Amniotic epithelial cell (primary cell): ENCODE measurements at places on chromosomes 7 and 10.

DNA sequence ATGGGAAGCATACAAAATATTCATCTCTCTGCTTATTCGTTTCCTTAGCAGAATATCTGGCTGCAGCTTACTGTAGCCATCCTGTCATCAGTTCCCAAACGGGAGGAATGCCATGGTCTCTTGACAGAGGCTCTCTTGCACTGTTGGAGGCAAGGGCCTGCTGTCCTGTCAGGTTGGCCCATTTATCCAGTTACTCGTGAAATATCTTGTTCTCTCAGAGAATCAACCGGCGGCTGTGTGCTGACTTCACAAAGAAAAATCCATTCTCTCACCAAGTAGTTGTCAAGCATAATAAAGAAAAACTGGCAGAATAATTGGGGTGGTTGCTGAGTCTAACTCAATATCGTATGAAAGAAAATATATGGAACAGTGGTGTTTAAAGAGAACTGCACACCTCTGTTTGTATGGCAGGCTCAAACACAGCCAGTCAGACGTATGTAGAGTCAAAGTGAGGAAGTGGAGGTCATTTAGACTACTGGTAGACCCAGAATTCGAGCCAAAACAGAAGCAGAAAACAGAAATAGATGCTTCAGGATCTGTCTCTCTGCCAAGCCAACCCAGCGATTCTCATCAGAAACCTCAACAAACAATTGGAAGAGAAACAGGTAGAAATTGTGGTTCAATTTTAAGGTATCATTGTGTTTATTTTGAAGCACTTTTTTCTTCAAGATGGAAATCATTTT, 349.2 kb upstream of the PRKCQ start:
- DNase-seq: no peak

DNA sequence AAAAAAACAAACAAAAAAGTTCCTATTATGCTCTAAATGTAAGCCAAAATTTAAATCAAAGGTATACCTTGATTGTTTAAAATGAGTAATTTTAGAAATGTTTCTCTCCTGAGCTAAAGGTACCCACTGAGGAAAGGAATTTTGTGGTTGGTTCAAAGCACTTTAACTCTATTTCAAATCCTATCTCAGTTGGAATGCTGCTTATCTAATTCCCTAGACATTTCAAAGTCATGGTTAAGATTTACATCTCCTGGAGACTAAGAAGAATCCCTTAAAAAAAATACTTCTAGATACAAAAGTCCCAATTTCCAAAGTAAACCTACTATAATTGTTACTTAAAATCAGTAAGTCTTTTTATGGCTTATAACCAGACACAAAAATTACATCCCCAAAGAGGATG, 830.7 kb downstream of the GRID1 start:
- DNase-seq: no peak

DNA sequence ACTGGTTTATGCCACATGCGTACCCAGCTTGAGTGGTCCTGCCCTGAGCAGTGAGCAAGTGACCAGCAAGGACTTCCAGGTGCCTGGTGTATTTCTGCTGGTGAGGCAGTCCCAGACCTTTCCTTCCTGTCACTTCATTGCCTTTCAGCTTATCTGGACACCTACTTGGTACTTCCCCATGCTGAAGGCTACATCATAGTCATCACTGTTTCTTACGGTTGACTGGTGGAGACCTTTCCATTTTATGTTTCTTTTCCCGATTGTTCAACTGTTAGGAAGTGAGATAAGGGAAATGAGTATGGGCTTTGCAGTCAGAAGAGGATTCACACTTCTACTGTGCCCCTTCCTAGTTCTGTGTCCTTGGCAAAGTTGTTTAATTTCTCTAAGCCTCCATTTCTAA, 358.5 kb downstream of the GFRA1 start:
- no peak for DNase-seq

- DNase-seq: no peak
These were observed 466.1 kb downstream of the PTPRN2 start for GRCh38 chr7:158121441-158122045.

- DNase-seq: peak; percentile 38
These were observed 15.1 kb downstream of the TMEM60 start for GRCh38 chr7:77783111-77783510.

GRCh38 chr10:33334805-33335550, 511 bp upstream of the NRP1 start:
- DNase-seq: peak; percentile 83

- DNase-seq: no peak
These were observed 288.0 kb downstream of the ELMO1 start for GRCh38 chr7:37160656-37161055.

DNA sequence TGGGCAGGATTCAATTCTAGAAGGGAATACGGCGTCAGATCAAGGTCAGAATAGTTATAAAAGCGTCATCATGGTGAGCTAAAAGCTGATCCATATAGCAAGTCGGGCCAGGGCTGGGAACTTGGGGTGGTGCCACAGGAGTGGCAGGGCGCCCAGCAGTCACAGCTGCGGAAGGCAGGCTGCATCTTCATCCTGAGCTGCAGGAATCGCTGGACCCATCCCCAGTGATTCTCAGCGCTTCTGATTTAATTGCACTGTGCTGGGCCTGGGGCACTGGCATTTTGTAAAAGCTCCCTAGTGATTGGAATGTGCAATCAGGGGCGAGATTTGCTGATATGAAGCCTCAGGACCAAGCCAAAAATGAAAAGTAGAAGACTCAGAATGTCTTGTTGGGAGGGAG, 135.3 kb downstream of the CTTNBP2 start:
- DNase-seq: no peak

GRCh38 chr10:76051007-76051936, 619.8 kb downstream of the LRMDA start:
- no peak for DNase-seq

GRCh38 chr7:104845557-104845956, 168.4 kb upstream of the KMT2E start:
- DNase-seq: no peak

DNA sequence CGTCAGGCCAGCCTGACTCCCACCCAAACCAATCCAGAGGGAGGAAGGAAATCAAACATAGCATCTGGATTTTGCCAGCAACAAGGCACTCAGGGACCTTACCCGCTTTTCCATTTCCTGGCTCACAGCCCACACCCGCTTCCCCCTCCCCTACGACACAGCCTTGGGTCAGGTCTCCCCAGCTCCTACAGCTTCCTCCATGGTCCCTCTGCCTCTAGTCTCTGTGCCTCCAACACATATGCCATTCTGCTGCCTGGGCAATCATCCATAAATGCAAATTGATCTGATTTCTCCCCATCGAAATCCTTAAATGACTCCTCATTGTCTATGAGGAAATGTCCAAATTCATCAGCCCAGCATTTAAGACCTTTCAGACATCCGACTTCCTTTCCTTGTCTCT, 53.2 kb upstream of the CUX1 start:
- DNase-seq: no peak

- DNase-seq: peak; percentile 63
These were observed 45.5 kb upstream of the CYTH3 start for GRCh38 chr7:6317797-6318438.

- peak; percentile 67 for DNase-seq
These were observed 67.6 kb downstream of the CDK6 start for GRCh38 chr7:92768501-92769393.

DNA sequence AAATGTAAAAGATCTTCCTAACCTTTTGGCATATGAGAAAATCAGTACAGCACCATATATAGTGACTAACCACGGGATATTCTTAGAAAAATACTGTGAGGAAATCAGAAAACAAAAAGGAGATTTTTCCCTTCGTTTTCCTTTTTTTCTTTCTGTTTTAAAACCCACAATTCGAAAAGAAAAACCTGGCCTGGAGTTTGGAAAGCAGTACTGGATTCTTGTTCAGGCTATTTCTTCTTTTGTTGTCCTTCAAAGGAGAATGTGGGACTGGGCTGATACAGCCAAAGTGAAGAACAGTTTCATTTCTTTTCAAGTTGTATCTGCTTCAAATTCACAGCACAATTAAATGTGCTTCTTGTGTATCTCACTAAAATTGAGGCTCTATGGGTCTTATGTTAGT, 156.8 kb upstream of the PHYHIPL start:
- no peak for DNase-seq

DNA sequence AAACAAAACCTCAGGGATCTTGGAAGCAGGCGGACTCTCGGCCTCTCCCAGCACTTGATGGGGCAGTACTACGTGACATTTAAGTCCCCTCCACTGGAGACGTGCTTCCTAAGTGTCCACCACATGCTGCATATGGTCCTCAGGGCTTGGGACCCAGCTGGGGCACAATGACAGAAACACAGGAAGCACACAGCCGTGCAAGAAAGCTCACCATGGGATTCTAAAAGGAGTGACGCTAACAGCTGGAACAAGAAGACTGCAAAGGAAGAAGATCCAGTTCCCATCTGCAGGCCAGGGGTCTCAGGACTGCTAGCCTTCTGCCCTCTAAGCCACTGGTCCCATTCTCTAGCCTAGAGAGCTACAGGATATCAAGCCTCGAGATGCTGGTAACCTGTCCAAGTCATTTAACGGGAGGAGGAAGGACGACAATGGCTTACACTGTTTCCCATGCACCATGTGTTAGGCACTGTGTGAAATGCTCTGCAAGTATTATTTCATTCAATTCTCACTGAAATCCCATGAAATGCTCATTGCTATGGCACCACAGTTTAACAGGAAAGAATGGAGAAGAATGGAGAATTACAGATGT, 61.1 kb downstream of the KCNMA1 start:
- no peak for DNase-seq

GRCh38 chr7:74481458-74482196, 27.9 kb downstream of the GTF2IRD1 start:
- peak; percentile 38 for DNase-seq

- no peak for DNase-seq
These were observed 376.7 kb downstream of the GLRX3 start for GRCh38 chr10:130512936-130513335.

- DNase-seq: peak; percentile 66
These were observed 128.7 kb downstream of the GNAI1 start for GRCh38 chr7:80263333-80263732.

DNA sequence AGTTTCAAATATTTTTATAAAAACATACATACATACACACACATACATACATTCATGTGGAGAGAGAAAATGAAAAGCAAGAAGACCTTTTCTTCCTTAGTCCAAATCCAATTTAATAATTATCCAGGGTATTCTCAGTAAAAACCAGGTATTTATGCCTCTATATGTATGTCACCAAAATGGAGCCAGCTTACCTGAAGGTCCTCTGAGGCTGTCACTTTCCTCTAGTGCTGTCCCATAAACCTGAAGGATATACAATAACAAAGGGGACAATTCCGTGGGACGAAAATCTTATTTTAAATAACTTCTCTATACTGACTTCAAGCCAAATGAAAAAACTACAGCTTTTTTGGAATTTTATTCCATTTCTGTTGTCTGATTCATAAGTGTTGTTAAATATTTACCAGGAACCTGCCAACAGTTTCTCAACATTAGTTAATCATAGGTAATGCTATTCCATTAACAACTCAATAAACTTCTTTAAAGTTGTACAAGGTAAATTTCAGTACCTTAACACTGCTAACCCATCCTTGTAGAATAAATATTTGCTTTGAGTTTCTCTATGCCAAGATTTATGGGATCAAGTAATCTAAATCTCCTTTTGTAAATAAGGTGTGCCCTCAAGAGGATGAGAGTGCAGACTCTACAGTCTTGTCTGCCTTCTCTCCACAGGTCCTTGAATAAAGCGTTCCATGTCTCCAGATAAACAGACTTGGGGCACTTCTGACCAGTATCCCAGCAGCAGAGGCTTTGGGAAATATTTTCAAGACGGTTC, 260.3 kb downstream of the AHR start:
- DNase-seq: peak; percentile 58

DNA sequence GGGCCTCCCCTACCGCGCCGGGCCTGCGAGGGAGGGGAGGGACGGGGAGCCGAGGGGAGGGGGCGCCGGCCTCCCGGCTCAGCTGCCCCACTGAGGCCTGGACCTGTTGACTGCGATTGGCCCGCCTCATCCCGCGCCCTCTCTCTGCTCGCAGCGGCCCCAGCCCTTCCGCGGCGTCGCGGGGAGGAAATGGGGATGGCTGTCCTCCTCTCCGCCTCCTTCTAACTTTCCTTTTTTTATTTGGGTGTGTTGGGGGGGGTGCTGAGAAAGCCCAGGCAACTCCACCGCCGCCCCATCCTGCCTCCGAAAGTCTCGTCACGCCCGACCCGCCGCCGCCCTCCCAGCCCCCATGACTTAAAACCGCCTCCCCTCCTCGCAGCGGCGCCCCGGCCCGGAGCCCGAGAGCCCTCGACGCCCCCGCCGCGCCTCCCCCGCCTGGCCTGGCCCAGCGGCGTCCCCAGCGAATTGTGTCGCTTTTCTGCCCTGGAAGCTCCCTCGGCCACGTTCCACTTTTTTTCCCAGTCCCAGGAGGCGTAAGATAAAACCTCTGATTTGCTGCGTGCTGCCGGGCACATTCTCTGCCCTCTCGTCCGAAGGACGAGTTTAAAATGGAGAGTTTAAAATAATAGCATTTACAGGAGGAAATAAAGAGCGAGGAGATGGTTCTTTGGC, 842 bp upstream of the SKIDA1 start:
- peak; percentile 43 for DNase-seq

DNA sequence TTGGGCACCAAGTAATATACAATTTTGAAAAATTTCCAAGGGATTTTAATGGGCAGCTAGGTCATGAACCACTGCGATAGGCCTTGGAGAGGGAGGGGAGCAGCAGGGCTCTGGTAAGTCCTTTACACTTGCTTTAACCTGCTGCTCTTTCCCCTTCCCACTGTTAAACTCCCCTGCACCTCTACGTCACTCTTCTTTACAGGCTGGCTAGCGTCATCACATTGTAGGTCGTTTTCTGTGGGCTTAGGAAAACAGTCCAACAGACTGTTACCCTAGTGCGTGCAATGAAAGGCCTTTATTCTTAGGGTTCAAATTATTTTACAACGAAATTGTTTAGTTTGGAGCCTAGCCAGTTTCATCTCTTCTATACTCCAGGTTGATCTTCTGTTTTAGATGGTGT, 235.7 kb downstream of the AUTS2 start:
- no peak for DNase-seq

DNA sequence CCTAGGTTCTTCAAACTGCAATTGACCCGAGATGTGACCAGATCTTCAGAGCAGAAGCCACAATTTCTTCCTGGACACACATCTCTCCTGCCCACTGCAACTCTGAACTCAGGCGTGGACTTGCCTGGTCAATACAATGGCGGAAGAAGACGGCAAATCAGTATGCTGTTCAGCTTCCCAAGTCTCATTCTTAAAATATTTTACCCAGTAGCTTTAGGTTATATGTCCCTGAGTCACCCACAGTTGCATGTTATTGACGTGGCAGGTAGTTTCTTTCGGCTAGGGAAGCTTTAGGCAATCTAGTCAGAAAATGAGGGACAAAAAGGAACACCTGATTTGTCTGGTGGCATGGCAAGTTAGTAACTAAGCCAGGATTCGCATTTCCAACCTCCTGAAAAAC, 22.5 kb downstream of the CEP41 start:
- no peak for DNase-seq

DNA sequence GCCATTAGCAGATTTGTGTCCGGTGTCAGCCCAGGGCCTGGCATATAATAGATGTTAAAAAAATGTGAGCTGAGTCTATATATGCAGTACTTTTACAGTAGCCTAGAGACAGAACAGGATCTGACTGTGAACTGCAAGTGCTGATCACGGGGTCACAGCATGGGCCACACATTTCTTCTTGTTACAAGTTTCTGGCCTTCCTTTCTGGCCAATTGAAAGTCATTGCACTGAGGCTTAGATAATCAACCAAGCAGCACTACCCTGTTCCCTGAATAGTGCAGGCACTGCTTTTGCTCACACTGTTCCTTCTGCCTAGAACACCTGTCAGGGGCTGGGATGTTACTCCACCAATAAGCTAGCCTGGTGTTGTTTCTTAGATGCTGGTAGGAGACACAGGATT, 5.4 kb upstream of the MARVELD1 start:
- no peak for DNase-seq

- DNase-seq: peak; percentile 15
These were observed 77.5 kb downstream of the SEPTIN7 start for GRCh38 chr7:35878351-35878750.

- no peak for DNase-seq
These were observed 765.8 kb upstream of the POM121L12 start for GRCh38 chr7:52269669-52270068.
